Stimulated activated CD4-positive, alpha-beta T cell treated with anti-CD3 and anti-CD28 coated beads, TNF-alpha, amount 100 ng/mL, for 4 hours (primary cell): ENCODE measurements at places on chromosomes 11 and 22.

- no peak for DNase-seq
Observed at GRCh38 chr11:120173019-120173705, 35.2 kb upstream of the TRIM29 start.

DNA sequence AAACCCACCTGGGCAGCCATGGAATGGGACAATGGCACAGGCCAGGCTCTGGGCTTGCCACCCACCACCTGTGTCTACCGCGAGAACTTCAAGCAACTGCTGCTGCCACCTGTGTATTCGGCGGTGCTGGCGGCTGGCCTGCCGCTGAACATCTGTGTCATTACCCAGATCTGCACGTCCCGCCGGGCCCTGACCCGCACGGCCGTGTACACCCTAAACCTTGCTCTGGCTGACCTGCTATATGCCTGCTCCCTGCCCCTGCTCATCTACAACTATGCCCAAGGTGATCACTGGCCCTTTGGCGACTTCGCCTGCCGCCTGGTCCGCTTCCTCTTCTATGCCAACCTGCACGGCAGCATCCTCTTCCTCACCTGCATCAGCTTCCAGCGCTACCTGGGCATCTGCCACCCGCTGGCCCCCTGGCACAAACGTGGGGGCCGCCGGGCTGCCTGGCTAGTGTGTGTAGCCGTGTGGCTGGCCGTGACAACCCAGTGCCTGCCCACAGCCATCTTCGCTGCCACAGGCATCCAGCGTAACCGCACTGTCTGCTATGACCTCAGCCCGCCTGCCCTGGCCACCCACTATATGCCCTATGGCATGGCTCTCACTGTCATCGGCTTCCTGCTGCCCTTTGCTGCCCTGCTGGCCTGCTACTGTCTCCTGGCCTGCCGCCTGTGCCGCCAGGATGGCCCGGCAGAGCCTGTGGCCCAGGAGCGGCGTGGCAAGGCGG, 11.4 kb upstream of the ARHGEF17 start:
- no peak for DNase-seq

DNA sequence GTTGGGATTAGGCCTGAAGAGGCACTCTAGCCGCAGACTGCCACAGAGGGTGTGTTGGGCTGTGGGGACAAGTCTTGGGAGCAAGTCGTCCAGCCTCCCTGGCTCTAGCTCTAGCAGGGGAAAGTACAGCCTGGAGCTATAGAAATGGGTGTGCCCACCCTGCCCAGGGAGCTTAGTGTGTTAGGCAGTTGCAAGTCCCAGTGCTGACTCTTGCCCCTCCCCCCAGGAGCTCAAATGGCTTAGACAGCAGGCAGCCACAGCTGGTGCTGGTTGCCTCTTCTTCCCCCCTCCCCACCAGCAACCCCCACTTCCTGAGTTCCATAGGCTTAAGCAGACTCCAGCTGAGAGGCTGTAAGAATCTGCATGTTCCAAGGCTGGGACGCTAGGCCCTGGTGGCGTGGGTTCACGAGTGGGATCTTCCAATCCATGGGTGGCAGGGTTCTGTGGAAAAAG, 61.2 kb downstream of the GUCY1A2 start:
- DNase-seq: no peak

DNA sequence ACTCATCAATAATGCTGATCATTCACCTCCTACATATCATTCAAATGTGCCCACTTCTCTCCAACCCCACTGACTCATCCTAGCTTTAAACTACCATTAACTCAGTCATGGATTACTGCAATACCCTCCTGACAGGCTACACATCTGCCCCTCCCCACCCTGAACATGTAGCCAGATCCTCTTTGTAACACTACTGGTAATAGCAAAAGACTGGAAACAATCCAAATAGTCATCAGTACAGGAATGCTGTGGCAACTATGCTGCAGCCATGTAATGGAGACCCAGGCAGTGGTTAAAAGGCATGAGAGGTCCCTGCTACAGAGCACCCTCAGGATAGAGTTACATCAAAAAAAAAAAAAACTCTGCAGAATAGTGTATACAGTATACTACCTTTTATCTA, 16.6 kb downstream of the SLC43A3 start:
- DNase-seq: no peak

DNA sequence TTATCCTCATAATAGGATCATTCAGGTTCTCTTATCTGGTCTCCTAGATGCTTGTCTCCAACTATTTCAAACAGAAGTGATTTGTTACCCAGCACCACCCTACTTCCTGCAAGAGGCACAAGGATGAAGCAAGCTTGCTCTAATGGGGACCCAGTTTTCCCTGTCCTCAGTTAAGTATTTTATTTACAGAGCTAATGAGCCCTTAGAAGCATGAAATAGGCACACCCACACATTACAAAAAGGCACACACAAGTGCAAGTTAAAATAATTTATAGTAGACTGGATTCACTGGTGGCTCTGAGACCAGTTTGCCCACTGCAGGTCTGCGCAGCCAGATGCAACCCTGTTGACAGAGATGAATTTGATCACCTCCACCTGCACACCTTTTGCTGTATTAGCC, 167.5 kb downstream of the KIRREL3 start:
- DNase-seq: no peak
